ENCODE measurements at places on chromosomes 12 and 14. TPM values are rescaled to one million over a fixed set of nuclear protein-coding genes. Genes with fewer than 3 reads are reported as not detected.

The RPGRIP1 gene
- total RNA-seq: not detected

The ZC2HC1C gene
- total RNA-seq: 0.69 TPM

The SPTB gene
- total RNA-seq: not detected

The TAS2R31 gene
- 2.9 TPM for total RNA-seq

The GEMIN2 gene
- 23.1 TPM for total RNA-seq

The DBX2 gene
- total RNA-seq: not detected

The RAPGEF3 gene
- 1.1 TPM for total RNA-seq

Data from activated naive CD8-positive, alpha-beta T cell treated with anti-CD3 and anti-CD28 coated beads, Interleukin-2, amount 10 ng/mL, durations not matched to agents 7 days and 5 days (primary cell).